ENCODE measurements at places on chromosomes 7 and 10.

GRCh38 chr10:30467651-30468338 is 33.8 kb downstream of the MAP3K8 start:
- DNase-seq: peak; percentile 9

GRCh38 chr10:106795619-106796018 is 368.9 kb downstream of the SORCS1 start:
- peak; percentile 60 for DNase-seq

DNA sequence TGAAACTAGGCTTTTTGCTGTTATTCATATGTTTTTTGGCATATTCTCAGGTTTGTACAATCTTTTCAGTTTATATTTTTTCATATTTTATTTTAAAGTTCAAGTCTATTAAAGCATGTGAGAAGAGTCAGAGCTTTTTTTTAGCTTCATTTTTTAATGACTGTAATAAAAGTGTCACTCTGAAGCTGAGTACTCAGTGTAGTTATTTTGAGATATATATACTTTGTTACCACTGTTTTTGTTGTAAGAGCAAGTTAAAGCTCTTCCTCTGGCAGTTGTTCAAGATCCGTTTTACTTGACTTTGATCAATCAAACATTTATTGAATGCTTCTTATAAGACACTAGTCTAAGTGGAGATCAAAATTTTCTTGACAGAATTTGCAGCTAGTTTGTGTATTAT is 37.5 kb downstream of the CASD1 start:
- DNase-seq: no peak

DNA sequence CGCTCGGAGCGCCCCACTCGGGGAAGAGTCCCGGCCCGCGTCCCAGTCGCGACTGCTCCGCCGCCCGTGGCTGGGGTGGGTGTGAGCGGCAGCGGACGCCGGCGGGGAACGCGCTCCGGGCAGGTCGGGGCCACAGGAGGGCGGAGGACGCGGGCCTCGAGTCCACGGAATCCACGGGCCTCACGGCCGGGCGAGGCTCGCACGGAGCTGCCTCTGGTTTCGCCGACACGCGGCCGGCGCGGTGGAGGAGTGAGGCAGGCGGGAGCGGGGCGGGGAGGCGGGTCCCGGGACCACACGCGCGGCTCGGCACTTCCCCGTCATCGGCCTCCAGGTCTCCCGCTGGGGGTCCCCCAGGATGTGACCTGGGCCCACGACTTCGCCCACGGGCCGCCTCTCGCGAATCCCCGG is 533 bp upstream of the NKX6-2 start:
- DNase-seq: no peak

DNA sequence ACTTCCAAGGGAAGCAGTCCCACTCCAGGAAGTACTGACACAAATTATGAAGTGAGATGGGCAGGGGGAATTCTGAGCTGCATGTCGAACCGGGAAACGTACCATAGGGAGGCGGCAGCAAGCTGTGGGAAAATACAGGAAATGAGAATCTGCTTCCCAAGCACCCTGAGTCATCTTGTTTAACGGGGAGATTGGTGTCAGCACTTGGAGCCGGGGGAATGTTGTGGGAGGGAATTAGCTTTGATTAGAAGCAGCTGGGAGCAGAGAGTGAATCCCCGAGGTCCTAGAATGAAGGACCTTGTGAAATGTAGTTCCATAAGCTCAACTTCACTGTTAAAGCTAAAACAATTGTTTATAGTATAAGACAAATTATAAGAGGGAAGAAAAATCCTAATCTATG is 141.4 kb upstream of the PRKCQ start:
- DNase-seq: peak; percentile 77

GRCh38 chr10:62580396-62580795 is 206.2 kb downstream of the ZNF365 start:
- DNase-seq: no peak

- DNase-seq: no peak
Observed at GRCh38 chr10:58201704-58202103, 66.0 kb downstream of the IPMK start.

- DNase-seq: no peak
Observed at GRCh38 chr7:47811632-47812380, 136.5 kb downstream of the PKD1L1 start.

- no peak for DNase-seq
Observed at GRCh38 chr10:110684800-110685446, 40.8 kb downstream of the RBM20 start.

DNA sequence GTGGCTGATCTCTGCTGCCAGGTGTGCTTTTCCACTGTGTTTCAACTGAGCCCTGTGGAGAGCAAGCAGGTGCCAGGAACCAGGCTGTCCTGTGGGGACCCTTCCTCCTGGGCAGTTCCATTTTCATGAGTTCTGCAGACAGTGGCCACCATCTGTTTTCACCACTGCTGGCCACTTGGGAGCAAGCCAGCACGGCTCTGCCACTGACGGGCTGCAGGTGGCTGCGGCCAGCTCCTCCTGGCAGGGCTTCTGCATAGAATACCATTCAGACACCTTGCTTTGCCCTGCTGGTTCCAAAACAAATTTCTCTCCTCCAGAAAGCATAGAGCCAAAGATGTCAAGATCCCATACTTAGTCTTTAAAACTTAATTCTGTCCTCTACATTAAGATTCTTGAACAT is 48.3 kb downstream of the LANCL2 start:
- no peak for DNase-seq

DNA sequence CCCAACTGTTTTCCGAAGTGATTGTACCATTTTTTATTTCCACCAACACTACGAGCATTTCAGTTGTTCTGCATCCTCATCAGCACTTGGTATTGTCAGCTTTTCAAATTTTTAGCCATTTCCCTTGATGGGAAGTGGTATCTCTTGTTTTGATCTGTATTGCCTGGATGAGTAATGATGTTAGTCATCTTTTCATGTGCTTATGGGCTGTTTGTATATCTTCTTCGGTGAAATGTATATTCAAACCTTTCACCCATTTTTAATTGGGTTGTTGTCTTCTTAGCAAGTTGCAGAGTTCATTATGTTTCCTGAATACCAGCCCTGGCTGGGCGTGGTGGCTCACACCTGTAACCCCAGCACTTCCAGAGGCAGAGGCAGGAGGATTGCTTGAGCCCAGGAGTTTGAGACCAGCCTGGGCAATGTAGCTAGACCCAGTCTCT is 22.1 kb downstream of the CLIP2 start:
- no peak for DNase-seq

DNA sequence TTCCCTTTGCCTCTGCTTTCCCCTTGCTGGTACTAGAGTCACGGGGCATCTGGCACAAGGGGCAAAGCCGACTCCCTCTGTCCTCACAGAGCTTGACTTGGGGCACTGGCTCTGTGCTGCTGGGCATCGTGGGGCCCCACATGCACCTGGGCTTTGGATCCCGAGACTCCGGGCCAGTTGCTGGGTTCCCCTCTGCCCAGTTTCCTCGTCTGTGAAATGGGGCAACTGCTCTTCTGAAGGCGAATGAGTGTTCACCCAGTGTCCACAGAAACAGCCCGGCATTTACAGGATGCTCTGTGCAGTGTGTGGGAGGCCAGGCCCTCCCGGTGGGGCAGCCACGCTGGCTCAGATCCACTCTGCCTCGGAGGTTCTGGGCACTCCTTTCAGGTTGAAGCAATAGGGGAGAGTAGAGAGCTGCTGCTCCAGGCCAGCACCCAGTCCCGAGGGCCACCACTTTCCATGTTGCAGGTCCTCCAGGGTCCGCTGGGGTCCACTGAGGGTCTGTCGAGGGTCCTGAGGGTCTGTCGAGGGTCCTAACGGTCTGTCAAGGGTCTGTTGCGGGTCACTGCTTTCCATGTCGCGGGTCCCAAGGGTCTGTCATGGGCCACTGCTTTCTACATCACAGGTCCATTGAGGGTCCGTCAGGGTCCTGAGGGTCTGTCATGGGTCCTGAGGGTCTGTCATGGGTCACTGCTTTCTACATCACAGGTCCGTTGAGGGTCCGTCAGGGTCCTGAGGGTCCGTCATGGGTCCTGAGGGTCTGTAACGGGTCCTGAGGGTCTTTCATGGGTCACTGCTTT is 103.6 kb downstream of the VIPR2 start:
- no peak for DNase-seq

DNA sequence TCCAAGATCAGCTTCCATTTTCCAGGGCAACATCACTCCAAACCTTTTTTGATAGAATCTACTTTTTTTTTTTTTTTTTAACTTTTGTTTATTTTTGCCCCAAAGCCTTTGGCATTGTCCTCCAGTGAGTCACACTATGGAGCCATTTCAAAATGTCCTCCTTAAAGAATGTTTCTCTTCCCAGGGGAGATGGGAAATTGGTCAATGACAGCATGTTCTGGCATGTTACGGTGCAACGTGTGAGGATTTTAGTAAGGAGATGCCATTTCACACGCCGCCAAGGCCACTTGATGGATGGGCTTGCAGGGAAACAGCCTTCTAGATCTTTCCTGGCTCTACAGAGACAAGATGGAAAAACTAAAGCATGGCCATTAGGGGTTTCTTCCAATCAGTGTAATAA is 30.7 kb upstream of the TRIL start:
- peak; percentile 76 for DNase-seq

GRCh38 chr10:35705051-35705450 is 63.0 kb upstream of the FZD8 start:
- DNase-seq: no peak

DNA sequence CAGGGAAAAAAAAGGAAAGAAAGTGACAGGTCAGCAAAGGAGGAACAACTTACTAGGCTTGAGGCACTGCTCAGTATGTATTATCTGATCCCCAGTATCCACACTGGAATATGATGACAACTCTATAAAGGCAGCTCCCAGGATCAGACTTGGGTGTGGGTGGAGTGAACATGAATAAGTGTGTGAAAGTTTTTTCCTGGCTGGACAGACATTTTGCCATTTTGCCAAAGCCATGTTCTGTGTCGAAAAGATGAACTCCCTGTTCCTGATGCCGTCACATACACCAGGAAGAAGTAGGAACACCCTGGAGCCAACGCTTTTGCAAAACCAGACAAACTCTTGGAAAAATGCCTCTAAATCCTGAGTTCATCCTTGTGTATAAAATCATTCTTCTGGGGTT is 143.2 kb upstream of the MEOX2 start:
- DNase-seq: no peak

DNA sequence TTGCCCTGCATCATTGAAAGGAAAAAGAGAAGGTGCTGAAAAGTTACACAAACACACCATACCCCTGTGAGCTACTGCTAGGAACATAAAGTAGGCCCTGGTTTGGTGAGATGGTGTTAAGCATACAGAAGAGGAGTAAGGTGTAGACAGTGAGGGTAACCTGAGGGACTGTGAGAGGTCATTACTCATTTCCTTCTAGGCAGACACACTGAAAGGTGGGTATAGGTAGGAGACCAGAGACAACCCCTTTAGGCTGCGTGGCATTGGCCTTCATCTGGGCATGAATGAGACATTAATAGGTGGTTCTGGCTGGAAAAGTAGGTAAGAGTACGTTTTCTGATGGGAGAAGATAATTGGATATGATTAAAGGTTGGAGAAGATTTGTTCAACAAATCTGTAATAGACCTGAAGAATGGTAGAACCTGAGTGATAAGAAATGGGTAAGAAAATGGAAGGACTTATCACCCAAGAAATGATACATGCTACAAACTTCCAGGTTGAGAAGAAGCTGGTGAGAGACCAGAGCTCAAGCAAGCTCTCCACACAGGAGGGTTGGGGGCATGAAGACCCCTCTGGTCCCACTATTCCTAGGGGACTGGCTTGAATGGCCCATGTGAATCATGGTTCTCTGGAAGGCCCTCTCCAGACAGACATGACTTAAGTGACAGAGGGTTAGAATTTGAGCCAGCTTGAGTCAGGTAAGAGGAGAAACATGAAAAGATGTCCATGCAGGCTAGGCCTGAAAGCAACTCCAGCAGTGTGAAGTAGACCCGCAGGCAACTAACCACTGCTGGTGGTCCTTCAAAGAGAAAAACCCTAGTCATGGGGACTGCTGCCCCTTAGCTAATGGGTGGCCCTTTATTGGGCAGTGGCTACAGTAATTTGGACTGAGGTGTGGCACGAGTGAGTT is 3.8 kb downstream of the COMTD1 start:
- no peak for DNase-seq

DNA sequence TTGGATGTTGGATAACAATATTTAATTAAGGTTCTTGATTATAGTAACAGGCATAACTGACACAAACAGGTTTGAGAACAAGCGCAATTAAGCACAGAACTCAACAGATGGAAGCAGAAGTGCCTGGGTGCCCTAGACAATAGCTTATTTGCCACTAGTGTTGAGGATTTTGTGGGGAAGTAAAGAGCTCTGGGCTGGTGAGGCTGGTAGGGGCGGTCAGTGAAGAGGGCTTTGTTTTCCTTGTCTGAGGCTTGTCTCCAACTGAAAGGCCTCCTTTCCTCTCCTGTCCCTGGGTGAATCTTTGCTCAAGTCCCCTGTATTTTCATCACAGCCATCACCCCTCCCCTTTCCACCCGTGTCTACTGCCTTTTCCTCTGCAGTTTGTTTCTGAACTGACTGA is 104.6 kb downstream of the KAT6B start:
- no peak for DNase-seq

- DNase-seq: no peak
Observed at GRCh38 chr7:45501791-45502190, 72.4 kb upstream of the ADCY1 start.

- DNase-seq: no peak
Observed at GRCh38 chr10:29329420-29329819, 40.5 kb downstream of the LYZL1 start.

- no peak for DNase-seq
Observed at GRCh38 chr10:34575882-34576281, 239.2 kb downstream of the PARD3 start.

GRCh38 chr10:34449836-34450235 is 365.3 kb downstream of the PARD3 start:
- DNase-seq: no peak

DNA sequence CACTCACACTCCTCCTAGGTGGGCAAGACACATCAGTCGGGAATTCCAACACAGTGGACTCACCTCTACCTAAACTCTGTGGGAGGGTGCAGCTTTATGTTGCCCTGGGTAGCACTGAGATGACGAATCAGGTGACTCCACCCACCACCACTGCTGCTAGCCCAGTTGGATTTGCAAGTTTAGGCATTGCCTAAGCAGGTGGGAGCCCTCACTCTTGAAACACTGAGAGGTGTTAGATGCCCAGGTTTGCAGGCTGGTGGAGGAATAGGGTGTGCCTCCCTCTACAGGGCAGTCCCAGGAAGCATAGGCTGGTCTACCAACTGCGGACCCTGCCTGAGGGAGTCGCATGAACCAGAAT is 708.9 kb downstream of the POM121L12 start:
- DNase-seq: no peak

GRCh38 chr10:124125305-124126116 is 32.1 kb upstream of the CHST15 start:
- no peak for DNase-seq

- no peak for DNase-seq
Observed at GRCh38 chr7:1377111-1377909, 82.0 kb downstream of the MICALL2 start.
